ENCODE measurements at places on chromosomes 11 and 22.
A peak's percentile ranks its signal among the peaks of the same experiment; 100 is the strongest.

GRCh38 chr22:36433318-36434231 is 45.8 kb upstream of the MYH9 start:
- no peak for DNase-seq

GRCh38 chr11:199782-200181 is 6.9 kb downstream of the SCGB1C1 start:
- no peak for DNase-seq

- DNase-seq = no peak
These were observed 5.0 kb downstream of the PRDX5 start for GRCh38 chr11:64322925-64323260.

DNA sequence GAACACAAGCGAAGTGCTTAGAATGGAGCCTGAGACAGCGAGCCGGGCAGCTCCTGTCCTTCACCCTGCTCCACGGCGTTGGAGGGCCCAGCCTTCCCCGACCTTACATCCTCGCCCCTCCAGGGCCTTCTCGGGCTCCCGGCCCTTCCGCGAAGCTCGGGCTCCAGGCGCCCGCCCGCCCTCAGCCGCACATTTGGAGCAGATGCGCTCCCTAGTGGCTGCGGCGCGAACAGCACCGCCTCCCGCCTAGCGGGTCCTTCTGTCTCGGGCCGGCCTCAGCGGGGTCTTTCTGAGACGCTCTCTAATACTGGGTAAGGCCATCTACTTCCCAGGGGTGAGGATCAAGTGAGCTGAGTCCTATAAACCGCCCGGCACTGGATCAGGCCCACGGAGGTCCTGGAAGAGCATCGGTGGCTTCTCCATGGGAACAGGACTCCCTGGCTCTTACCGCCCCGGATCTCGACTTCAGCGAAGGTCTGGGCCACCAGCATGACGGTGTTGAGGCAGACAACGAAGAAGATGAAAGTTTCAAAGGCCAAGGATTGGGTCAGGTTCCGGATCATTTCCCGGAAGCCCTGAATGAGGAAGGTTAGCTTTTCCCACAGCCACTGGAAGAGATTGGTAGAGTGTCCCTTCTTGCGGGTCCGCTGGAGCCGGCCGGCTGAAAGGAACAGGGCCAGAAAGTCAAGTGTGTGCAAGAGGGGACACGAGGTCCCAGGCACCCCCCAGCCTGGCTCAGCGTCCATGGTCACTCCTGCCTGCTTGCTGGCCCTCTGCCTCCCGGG is 3.7 kb downstream of the CATSPER1 start:
- DNase-seq = peak; percentile 88

GRCh38 chr22:38923463-38924346 is 33.7 kb upstream of the APOBEC3A start:
- peak; percentile 81 for DNase-seq
